NCI-H460 (cell line): ENCODE measurements at places on chromosomes 1 and 21.

DNA sequence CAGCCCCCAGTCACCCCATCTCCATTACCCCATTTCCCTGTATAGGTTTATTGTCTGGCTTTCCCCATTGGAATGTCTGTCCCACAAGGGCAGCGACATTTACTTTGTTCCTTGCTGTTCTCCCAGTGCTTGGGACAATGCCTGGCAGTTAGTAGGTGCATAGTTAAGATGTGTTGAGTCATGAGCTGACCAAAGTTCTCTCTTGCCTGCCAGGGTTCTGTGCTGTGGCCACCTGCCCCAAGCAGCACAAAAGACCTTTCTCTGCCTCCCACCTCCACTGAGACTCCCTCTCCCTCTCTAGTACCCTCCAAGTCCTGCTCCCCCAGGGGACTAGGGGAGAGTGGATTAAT, 40.0 kb downstream of the TMCO4 start:
- DNase-seq: no peak

GRCh38 chr1:163874070-163874469, 552.3 kb downstream of the NUF2 start:
- no peak for DNase-seq

- no peak for DNase-seq
Measured at GRCh38 chr1:168941640-168942039, 164.8 kb upstream of the ATP1B1 start.

GRCh38 chr1:7427605-7428300, 343.3 kb upstream of the VAMP3 start:
- DNase-seq: no peak

GRCh38 chr1:78619803-78620579, at the start of gene IFI44L:
TSS of gene IFI44L (plus strand) at chr1:78620448. CDS start at chr1:78627916, 7,468 bp downstream.
- DNase-seq: peak; percentile 26

- no peak for DNase-seq
Measured at GRCh38 chr1:53349968-53350852, 22.3 kb upstream of the LRP8 start.

GRCh38 chr1:22257290-22258275, 114.7 kb upstream of the WNT4 start:
- DNase-seq: no peak

- no peak for DNase-seq
Measured at GRCh38 chr21:44884097-44884496, 10.6 kb upstream of the PTTG1IP start.

DNA sequence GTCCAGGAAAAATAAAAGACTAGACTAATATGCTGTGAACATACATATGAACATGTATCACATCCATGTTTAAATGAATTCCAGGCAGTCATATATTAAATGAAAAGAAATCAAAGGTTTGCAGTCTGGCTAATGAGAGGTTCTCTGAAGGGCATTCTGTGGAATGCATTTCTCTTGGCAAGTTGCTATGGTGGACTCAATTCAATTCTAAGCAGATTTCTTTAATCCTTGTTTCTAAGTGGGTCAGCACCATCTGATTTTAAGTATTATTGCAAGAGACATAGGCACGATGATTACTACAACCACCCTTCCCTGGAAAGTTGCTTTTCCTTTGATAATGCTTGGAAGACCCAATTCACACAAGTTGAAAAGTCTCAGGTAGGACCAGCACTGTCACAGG, 23.9 kb upstream of the ABCA4 start:
- DNase-seq: no peak

- DNase-seq: no peak
Measured at GRCh38 chr1:70168283-70168682, 37.1 kb downstream of the LRRC40 start.

DNA sequence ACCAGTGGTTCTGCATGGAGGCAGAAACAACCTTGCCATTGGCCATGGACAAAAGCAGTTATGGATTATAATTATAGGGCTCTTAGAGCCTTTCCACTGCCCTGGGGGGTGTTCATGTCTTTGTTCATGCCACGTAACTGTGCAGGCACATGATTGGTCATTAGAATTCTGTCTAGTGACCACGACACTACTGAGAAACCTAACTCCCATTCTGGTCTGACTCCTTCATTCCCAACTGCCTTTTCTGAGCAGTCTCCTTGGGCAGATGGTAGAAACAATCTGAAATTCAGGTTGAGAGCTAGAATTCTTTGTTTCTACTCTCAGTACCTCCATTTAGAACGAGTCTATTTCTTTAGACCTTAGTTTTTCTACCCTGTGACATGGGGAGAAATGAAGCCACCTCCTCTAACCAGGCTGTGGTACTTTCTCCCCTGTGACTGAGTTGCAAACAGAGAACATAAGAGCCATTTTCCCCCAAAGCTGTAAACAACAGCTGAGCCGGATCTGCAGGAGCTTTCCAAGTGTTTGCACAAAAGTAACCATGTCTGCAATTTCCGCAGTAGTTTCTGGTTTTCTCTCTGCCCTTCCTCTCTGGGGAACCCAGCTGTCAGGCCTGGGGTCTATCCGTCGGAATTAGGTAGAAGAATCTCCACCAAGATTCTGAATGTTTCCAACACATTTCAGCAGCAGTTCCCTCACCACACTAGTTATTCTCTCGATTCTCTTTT, 37.7 kb upstream of the IPO9 start:
- no peak for DNase-seq

- no peak for DNase-seq
Measured at GRCh38 chr1:234396092-234396491, 22.8 kb downstream of the COA6 start.

- no peak for DNase-seq
Measured at GRCh38 chr1:59243978-59244377, 52.9 kb upstream of the FGGY start.

- no peak for DNase-seq
Measured at GRCh38 chr21:31781737-31782136, 49.8 kb upstream of the SCAF4 start.

DNA sequence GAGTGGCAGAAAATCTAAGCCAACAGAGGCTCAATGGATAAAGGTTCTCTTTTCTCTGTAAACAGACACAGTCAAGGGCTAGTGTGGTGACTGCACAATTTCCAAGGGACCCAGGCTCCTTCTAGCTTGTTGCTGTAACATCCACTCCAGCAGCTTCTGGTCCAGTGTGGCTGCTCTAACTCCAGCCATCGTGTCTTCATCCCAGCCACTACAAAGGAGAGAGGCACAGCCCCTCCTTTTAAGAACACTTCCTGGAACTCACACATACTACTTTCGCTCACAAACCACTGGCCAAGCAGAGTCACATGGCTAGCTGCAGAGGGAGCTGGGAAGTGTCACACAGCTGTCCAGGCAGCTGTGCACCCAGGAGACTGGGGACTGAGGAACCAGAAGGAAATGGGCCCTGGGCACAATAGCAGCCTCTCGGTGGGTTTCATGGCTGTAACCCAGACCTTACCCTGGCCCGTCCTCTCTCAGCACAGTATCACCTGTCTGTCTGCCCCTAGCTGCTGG, 188.6 kb upstream of the VAMP3 start:
- DNase-seq: no peak

- DNase-seq: no peak
Measured at GRCh38 chr1:175888996-175889395, 145.6 kb upstream of the TNR start.

GRCh38 chr1:174875306-174875705, 124.4 kb upstream of the CACYBP start:
- no peak for DNase-seq

DNA sequence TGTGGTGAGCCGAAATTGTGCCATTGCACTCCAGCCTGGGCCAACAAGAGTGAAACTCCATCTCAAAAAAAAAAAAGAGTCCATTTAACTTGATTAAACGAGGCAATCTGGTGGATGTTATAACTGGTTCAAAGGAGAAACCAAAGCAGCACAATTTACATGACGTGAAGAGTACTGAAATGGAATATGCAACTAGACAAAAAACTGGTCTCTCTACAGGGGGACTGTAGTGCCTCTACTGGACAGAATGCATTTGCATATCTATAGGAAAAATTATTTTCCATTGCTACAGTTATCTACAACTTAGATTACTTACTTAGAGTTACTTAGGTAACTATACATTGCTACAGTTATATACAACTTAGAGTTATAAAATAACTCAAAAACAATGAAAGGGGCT, 2.7 kb upstream of the CAPN2 start:
- no peak for DNase-seq

DNA sequence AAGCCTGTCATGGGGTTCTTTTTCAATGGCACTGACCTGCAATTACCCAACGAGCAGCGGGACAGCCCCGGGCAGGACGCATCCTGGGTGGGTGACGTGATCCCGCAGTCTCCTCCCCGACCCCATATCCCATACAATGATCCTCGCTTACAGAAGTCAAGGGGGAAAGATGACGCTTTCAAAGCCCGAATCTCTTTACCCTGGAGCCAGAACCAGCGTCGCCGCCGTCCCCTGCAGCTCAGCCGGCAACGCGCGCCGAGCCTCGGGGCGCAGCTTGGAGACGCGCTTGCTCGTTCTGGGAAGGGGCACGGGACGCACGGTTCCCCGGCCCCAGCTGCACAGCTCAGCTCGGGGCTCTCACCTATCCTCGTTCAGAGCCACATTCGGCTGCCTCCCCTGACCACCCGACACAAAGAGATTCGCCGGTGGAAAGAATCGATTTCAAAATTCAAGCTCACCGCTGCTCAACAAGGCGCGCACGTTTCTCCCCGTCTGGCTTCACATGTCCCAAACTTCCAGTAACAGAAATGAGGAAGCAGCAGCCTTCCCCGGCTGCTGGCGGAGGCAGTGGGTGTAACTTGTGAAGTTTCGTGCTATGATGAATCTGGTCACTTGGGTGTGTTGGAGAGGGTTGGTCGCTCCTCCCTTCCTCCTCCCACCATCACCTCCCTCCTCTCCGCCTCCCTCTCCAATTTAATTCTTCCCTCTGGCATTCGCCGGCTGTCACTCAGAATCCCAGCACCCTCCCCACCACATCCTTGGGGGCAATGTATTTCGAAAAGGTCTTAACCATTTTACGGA, at the start of gene TIAM1:
Gene TIAM1, minus strand, starts transcription at position 582 of the 801 bp plus-strand sequence. CDS start 77,289 bp downstream, outside the sequence.
- DNase-seq: peak; percentile 37

GRCh38 chr1:228478326-228478725, 8.9 kb upstream of the RNF187 start:
- DNase-seq: no peak

- no peak for DNase-seq
Measured at GRCh38 chr1:34358636-34359035, 181.9 kb downstream of the C1orf94 start.

DNA sequence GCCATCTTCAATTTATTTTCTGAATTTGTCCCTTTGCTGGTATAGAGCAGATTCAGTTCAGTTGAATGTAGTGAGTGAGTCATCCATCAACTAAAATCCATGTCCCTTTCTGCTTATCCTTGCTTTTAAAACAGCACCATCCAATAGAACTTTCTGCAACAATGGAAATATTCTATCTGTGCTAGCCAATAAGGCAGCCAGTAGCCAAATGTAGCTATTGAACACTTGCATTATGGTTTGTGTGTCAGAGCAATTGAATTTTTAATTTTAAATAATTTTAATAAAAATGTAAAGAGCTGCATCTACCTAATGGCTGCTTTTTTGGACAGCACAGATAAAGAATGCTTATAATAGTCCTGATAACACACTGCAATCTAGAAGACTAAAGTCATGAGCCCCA, at the start of gene GJA9:
Gene GJA9, minus strand, starts transcription at position 101 of the 400 bp plus-strand sequence. CDS start 5,489 bp downstream, outside the sequence.
- DNase-seq: no peak
